Activated T-helper 1 cell treated with anti-CD3 and anti-CD28 coated beads, Interleukin-2, amount 50 U/mL, for 16 hours (primary cell): ENCODE measurements at places on chromosomes 7 and 10.

- no peak for DNase-seq
Measured at GRCh38 chr10:35040760-35041501, 49.2 kb downstream of the CUL2 start.

GRCh38 chr7:152896217-152896616 is 136.7 kb downstream of the ACTR3B start:
- no peak for DNase-seq

- no peak for DNase-seq
Measured at GRCh38 chr7:112546723-112547513, 66.1 kb downstream of the LSMEM1 start.

DNA sequence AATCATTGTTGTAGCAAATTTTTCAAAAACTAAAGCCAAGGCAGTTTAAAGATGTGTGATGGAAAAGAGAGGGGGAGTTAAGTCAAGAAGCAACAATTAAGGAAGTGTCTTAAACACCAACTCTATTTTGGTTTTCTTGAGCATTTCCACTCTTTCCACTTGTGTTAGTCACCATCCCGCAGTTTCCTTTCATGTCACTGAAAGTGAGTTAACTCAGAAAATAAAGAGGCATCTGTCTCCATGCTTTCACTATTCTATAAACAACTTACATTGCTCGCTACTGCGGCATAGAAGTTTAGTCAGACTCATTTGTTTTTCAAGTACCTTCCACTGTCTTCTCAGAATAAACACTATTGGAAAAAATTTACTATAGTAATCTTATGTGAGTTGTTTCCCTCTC is 284.9 kb upstream of the SEMA3D start:
- DNase-seq, result no peak

DNA sequence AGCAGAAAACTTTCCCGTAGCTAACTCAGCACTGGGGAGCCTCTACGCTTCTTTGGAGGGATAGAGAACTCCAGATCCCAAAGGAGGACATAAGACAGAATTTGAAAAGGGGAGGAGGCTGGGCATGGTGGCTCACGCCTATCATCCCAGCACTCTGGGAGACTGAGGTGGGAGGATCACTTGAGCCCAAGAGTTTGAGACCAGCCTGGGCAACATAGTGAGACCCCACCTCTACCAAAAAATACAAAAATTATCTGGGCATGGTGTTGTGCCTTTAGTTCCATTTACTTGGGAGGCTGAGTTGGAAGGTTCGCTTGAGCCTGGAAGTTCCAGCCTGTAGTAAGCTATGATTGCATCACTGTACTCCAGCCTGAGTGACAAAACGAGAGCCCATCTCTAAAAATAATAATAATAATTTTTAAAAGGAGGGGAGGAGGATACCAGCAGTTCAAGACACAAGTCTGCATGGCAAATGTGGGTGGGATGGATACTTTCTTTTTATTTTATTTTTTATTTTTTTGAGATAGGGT is 165.9 kb upstream of the SH2B2 start:
- no peak for DNase-seq

DNA sequence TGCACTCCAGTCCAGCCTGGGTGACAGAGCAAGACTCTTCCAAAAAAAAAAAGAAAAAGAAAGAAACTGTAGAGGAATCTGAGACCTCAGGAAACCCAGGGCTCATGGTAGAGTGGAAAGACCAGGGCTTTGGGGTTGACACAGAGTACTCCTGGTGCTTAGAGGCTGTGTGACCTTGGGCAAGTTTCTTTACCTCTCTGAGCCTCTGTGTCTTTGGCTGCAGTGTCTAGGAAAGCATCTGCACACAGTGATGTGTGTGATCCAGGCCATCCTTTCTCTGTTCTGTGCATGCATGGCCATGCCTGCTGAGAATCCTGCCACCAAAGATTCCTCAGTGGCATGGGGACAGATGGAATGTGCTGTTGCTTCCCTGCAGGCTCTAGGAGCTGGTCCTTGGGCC is 71.7 kb upstream of the GTF2I start:
- DNase-seq, result no peak

DNA sequence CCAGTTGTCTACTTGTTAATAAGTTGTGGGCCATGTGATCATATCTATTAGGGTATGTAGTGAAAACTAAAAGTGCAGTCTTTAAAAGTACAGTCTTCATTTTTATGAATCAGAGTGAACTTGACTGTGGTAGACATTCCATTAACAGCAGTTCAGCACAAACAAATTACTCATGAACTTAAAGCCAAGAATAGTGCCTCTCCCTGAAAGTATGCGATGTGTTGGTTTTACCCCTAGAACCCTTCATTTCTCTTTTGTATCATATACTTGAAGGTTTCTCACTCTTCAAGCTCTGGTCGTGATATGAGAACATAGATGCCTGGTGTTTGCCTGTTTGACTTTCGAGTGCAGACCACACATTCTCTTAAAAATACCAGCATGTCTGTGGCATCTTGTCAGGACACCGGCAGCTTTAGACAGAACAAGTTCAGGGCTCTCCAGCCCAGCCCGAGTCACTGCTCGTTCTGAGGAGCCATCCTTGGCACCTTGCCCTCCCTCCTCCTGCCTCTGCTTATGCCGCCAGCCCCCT is 159.3 kb downstream of the LCOR start:
- no peak for DNase-seq

DNA sequence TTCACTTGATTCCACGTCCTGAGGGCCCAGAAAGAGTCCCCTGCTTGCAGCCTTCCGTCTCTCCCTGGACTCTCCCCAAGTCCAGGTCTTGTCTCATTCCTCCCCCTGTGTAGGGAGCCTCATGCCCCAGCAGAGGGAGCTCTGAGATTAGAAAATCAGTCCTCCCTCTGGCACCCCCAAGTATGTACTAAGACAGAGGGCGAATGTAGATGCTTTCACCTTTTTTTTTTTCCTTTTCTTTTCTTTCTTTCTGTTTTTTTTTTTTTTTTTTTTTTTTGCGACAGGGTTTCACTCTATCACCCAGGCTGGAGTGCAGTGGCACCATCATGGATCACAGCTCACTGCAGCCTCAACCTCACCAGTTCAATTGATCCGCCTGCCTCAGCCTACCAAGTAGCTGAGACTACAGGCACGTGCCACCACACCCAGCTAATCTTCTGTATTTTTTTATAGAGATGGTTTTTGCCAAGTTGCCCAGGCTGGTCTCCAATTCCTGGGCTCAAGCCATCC is 10.3 kb downstream of the SFXN3 start:
- DNase-seq, result peak; percentile 55

- DNase-seq, result no peak
Measured at GRCh38 chr7:115267503-115267902, 345.6 kb downstream of the MDFIC start.

- DNase-seq, result no peak
Measured at GRCh38 chr7:95433952-95434556, 774 bp downstream of the PON2 start.

DNA sequence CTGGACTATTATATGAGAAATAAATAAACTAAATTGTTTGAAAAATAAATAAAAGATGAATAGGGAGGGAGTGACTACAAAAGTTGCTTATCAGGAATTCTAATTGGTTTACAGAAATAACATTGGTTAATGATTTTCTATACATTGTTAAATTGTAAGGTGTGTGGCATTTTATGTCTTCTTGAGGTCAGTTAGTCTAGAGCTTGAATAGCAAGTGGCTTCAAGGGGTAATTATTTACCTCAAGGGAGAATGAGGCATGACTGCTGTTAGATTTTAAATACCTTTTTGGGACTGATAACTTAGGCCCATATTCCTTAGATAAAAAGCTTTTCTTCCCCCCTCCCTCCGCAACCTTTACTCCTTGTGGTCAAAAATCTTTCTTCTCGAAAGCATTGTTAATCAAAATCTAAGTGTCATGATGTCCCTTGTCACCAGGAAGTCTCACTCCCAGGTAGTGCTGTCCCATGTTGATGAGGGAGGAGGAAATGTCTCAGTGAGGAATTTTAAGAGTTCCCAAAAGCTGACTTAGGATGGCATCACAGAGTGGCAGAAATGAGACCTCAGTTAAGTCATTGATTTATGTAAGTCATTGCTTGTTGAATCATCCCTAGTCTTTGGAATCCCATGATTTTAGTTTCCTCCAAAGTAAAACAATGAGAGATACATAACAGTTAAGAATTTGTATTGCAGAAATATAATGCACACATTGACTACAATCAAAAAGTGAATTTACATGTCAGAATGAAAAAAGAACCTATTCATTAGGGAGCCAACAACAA is 71.5 kb downstream of the MAPK8 start:
- no peak for DNase-seq

GRCh38 chr10:101779544-101780186 is 3.6 kb downstream of the NPM3 start:
- DNase-seq, result peak; percentile 71

DNA sequence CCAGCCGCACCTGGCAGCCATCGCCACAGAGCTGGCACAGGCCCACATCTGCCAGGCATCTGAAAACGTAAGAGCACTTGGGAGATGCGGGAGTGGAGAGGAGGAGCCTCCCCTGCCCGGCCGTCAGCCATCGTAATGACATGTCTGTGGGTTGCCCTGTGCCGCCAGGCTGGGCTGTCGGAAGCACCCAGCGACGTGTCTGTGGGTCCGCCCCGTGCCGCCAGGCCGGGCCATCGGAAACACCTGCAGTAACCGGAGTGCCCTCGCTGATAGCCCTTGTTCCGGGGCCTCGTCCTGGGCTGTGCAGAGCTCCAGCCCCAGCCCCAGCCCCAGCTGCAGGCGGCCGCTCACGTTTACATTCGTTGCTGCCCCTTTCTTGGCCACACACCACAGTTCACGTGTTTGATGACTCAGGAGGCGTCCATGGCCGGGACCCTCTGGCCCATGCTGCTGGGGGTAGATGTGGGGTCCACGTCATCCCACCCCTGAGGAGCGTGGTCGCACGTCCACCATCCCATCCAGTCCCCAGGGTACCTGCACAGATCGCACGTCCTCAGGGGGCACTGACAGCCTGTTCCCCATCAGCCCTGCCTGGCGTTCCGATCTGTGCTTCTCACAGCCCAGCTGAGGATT is 30.0 kb upstream of the PRKAR1B start:
- no peak for DNase-seq

GRCh38 chr10:95480102-95480900 is 80.9 kb downstream of the SORBS1 start:
- no peak for DNase-seq

DNA sequence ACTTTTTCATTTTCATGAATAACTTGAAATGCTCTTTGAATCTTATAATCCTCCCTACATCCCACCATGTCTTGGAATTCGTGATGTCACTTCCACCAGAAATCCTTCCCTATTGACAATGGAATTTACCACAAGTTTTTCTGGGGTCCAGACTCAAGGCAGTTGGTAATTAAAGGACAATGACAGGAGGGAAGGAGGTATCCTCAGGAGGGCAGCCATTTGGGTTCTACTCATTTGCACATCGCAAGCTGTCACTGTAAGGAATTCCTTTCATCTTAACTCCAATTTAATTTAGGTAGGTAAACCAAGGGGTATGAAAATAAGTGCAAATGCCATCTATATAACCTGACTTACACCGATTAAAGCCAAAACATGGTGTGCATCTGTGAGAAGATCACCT is 21.9 kb downstream of the LRRC17 start:
- no peak for DNase-seq

- DNase-seq, result no peak
Measured at GRCh38 chr7:151964951-151965350, 8.7 kb downstream of the GALNTL5 start.

GRCh38 chr10:108913300-108913699 is 1010.0 kb downstream of the XPNPEP1 start:
- no peak for DNase-seq

DNA sequence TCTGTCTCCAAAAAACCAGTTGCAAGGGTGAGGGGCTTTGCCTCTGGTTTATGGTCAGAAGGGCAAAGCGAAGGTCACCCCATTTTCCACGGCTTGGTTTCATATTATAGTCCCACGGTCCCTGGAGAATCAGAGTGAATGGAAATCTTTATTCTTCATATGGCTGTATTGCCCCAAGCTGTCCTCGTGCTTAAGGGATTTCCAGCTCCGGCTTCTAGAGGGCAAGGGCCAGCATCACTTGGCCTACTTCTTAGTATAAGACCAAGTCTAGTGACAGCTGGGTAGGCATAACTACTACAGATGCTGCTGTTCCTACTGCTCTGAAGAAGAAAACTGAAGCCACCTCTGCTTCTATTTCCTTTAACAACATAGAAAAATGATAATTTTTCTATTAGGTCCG is 63.2 kb downstream of the PARP12 start:
- DNase-seq, result no peak

- no peak for DNase-seq
Measured at GRCh38 chr7:78634093-78634492, 819.4 kb downstream of the MAGI2 start.

GRCh38 chr10:20767028-20767427 is 130.1 kb downstream of the NEBL start:
- DNase-seq, result no peak

DNA sequence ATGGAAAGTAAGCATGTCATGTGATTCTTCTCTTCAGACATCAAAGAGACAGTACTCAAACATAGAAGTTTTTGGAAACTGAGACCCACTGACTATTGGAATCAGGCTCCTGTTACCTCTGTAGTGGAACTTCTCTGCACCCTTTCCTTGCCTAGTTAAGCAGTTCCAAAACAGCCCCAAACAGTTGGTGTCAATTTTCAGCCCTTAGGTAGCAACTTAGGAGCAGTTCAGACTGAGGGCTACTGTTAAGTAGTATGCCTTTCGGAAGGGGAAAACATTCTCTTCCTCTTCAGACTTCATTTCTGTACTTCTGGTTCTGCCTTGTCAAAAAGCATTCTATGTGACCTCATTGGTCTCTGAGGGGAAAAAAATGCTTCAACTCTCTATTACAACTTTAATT is 85.7 kb downstream of the ZNF277 start:
- DNase-seq, result no peak

GRCh38 chr7:99016196-99016595 is 127.7 kb downstream of the SMURF1 start:
- DNase-seq, result no peak

DNA sequence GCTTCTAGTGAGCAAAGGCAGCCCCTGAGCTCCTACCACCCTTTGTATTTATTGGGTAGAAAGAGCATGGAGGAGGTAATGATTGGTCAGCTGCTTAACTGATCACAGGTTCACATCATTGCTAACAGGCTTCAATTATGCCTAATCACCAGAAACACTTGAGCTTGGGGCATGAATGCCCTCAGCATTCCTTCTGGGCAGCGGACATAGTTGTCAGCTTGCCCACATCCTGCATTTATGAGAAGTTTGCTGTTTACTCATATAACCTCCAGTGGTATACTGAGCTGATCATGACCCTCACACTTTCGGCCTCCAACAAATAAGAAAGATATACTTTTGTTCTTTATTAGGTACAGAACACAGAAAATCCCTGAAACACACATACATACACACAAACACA is 140.3 kb upstream of the ODAD2 start:
- DNase-seq, result no peak

- DNase-seq, result no peak
Measured at GRCh38 chr7:71191771-71192170, 59.8 kb downstream of the GALNT17 start.

DNA sequence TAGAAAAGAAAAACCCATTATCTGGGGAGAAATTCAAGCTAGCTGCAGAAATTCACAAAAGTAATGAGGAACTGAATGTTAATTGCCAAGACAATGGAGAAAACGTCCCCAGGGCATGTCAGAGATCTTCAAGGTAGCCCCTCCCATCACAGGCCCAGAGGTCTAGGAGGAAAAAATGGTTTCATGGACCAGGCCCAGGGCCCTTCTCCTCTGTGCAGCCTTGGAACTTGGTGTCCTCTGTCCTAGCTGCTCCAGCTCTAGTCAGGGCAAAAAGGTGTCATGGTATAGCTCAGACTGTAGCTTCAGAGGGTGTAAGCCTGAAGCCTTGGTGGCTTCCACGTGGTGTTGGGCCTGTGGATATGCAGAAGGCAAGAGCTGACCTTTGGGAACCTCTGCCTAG is 411.8 kb downstream of the ADRA2A start:
- no peak for DNase-seq

GRCh38 chr10:33303988-33304387 is 30.5 kb downstream of the NRP1 start:
- no peak for DNase-seq
